ENCODE measurements at places on chromosomes 4 and X.

GRCh38 chrX:20212486-20213089 lies 54.1 kb downstream of the RPS6KA3 start:
- no peak for DNase-seq

GRCh38 chr4:109548655-109549054 lies 11.4 kb upstream of the MCUB start:
- peak; percentile 45 for DNase-seq

DNA sequence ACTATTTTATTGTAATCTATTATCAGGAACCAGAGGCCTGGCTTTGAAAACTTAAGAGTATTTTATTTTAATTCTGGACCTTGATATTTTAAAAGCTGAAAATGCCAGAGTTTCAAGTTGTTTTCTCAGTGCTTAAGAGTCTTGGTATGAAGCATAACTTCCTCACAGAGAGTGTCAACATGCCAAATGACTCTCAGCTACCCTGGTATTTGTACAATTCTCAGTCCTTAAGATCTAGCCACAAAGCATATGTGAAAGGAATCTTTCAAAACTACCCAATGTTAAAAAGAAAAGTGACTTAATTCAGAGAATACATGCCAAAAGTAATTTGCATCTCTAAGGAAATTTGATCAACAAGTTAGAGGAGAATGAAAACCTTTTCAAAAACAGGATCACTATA lies 171.9 kb downstream of the DKK2 start:
- no peak for DNase-seq

DNA sequence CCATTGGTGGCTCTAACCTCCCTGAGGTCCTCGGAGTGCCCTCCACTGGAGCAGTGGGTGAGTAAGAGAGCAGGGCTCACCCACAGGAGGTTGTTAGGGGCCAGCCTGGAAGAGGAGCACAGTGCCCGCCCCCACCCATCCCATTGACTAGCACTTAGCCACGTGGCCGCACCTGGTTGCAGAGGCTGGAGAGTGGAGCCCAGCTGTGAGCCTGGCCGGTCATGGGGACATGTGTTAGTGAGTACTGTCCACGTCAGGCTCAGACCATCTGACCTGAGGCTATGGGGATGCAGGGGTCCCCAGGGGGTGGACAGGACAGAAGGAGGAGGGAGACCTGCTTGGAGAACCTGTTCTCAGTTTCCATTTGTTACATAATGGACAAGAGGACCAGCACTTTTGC lies 1.4 kb upstream of the MAN2B2 start:
- DNase-seq, result no peak

- no peak for DNase-seq
Measured at GRCh38 chr4:150321113-150321512, 242.9 kb downstream of the DCLK2 start.

- no peak for DNase-seq
Measured at GRCh38 chr4:126174627-126175026, 859.9 kb downstream of the FAT4 start.

DNA sequence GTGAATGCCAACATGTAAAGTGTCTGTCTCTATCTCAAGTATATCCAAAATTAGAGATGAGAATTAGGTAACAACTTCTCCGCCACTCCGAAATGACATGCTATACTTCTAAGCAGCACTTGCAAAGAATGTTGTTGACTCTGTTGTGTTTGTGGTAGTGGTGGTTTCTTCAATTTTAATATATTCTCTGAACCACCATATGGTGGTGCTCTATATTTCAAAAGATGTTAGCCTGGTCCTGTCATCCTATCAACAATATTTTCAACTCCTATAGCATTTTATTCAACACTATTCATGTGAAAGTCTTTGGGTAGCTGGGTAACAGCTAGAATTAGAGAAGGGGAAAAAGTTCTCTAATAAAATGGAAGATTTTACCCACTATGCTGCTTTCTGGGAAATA lies 1622.8 kb upstream of the IGFBP7 start:
- DNase-seq, result no peak

- no peak for DNase-seq
Measured at GRCh38 chr4:103197765-103198110, 405 bp downstream of the CENPE start.

GRCh38 chrX:18616688-18617406 lies 55.1 kb downstream of the RS1 start:
- peak; percentile 29 for DNase-seq

DNA sequence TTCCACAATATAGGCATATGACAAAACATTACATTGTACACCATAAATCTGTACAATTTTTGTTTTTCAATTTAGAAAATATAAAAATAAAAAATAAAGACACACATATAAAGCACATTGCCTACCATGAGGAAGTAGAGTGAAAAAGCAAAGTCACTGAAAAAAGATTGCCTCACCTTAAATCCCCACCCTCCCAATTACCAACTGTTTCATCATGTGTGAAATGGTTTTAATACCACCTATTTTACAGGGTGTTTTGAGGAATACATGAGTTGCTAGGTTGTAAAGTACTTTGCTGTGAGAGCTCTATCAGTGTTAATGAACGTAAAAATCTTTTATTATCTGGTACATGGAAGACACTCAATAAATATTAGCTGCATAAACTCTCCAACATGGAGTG lies 373.6 kb upstream of the NDST3 start:
- DNase-seq, result no peak

DNA sequence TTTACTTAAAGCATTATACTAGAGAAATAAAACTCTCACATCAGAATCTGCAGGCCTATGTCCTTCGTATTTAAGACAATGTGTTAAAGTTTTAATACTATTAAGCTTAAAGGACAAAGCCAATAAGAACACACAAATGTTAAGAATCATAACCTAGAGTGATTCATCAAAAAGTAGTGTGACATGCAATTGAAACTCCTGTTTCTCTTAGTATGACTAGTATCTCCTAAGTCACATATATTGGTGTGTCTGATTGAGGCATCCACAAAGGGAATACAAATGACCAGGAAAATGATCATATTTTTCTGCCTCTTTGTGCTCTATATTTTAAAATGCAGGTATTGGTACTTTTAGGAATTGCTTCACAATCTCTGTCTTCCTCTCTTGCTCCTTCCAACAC lies 23.8 kb downstream of the GPRASP3 start:
- no peak for DNase-seq

DNA sequence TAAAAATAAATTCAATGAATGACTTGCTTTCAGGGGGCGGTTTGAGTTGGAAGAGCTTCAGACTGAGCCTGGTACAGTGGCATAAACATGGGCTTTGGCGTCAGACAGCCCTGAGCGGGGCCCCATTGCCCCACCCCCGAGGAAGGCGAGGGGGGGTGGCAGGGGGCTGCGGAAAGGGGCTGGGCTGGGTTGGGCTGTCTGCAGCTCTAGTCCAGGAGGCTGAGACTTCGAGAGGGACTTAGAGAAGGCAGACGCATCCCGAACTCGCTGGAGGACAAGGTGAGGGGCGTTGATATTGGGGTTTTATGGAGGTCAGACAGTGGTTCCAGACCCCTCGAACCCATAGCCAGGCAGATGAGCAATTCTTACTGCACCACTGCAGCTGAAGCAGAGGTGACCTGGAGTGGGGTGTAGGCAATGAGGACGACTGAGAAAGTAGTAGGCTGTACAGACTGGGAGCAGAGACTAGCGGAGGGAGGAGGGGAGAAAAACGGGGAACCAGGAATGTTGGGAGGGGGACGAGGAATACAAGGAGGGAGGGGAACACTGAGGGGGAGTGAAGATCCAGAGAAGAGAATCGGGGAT lies at the start of gene MAGED2:
TSS of gene MAGED2 (plus strand) at position 222 of the 585 bp plus-strand sequence. CDS start 1,587 bp downstream, outside the sequence.
- DNase-seq, result peak; percentile 19
